ENCODE measurements at places on chromosomes 2 and 18.

GRCh38 chr18:58400331-58400870 is 228.5 kb downstream of the ALPK2 start:
- DNase-seq: peak; percentile 75

DNA sequence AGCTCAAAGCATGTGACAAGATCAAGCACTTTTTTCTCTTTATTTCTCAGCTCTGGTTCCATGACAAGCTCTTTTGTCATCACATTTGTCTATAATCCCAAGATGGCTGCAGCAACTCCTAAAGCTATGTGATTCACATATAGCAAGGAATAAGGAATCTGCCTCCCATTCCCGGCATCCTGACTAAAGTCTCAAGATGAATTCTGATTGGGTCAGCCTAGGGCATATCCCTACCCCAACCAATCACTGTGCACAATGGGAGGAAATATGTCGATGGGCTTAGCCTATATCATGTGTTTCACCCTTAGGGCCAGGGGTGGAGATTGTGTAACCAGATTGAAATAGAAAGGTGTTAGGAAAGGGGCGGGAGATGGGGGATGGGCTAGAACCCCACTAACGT is 23.1 kb upstream of the COLEC12 start:
- no peak for DNase-seq

GRCh38 chr2:43389581-43390466 is 163.4 kb upstream of the ZFP36L2 start:
- DNase-seq: no peak

GRCh38 chr2:239706367-239706766 is 305.5 kb upstream of the HDAC4 start:
- no peak for DNase-seq

DNA sequence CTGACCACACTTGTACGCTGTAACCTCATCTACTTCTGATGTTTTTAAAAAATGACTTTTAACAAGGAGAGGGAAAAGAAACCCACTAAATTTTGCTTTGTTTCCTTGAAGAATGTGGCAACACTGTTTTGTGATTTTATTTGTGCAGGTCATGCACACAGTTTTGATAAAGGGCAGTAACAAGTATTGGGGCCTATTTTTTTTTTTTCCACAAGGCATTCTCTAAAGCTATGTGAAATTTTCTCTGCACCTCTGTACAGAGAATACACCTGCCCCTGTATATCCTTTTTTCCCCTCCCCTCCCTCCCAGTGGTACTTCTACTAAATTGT is 2.1 kb downstream of the RHOB start:
- no peak for DNase-seq

DNA sequence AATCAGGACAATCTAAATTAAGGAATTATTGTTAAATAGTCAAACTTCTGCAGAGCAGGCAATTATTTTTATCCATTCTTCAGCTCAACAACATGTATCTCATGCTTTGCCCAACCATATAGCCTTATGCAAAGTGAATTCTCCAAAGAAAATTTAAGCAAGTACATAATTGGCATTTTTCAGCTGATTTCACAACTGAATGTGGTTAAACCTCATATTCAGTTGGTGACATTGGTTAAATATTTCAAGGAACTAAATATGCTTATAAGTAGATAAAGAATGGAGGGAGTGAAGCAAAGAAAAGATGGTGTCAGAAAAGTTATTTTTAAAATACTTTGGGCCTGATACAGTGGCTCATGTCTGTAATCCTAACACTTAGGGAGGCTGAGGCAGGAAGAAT is 816.2 kb downstream of the NRXN1 start:
- DNase-seq: no peak

GRCh38 chr2:135986507-135986906 is 1.1 kb upstream of the DARS1 start:
- DNase-seq: no peak

GRCh38 chr2:187050409-187050998 is 201.5 kb upstream of the ZSWIM2 start:
- DNase-seq: no peak

- no peak for DNase-seq
Measured at GRCh38 chr18:9796935-9797549, 88.7 kb upstream of the TXNDC2 start.

GRCh38 chr2:80292474-80292873 is 12.1 kb downstream of the LRRTM1 start:
- no peak for DNase-seq

DNA sequence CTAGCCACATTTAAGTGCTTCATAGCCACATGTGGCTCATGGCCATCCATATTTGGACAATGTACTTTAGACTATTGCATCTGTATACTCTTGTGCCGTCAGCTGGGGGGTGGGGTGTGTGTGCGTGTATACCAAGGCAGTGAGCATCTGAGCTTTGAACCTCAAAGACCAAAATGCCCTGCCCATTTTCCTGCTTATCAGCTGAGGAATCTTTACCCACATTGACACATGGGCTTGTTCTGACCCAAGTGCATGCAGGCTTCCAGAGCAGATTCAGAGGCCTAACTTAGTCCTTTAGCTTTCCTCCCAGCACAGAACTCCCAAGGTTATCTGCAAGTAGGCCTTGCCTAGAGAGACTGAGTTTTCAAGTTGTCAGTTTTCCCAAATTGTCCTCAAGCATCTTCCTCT is 11.1 kb upstream of the MOCOS start:
- DNase-seq: no peak

DNA sequence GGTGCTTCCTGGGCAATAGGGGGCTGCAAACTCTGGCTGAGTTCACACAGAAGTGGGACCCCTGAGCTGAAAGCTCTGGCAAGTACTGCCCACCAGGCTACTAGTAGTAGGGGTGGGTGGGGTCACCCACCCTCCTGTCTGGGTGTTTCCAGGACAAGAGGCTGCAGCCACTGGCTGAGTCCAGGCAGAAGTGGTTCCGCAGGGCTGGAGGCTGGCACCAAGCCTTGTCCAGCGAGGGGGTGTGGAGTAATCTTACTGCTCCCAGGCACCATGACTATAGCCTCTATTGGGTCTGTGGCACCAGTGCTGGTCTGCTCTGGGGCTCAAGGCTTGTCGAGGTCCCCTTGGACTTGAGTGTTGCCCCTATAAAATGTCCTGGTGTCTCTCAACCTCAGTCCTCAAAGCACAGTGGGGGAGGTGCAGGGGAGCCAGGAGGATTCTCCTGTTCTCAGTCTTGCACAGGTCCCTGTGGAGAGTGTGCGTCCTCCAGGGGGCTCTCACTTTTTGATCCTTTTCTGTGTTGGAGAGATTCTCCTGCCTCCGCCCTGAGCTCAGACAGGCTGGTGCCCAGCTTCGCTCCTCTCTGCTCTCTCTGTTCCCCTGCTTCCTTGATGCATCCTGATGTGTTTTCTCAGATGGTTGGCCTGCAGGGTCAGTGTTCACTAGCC is 48.1 kb downstream of the NUP35 start:
- no peak for DNase-seq

- DNase-seq: peak; percentile 37
Measured at GRCh38 chr18:48412339-48412929, 3.3 kb upstream of the ZBTB7C start.

DNA sequence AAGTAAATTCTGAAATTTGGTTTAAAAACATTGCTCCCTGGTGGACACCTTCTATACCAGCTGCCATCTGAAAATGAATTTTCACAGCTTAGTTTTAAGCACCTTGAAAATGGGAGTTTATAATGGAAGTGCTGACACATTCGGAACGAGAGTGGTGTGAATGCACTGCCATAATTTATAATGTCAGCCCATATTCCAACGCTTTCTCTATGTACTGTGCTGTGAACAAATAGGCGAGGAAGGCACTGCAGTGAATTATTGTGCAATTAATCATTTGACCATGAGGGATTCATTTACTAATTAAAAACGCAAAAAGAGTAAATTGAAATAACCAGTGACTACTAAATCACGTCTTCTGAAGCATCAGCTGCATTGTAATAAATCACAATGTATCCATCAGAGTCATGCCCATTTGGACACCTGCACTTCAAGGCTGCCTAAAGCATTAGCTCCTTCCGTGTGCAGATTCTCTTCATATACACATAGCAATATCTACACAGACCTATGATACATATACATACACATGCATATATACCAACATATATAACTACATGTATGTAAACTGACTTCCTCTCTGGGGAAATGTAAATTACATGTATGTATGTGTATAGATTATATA is 699.8 kb downstream of the GALR1 start:
- no peak for DNase-seq

- DNase-seq: no peak
Measured at GRCh38 chr2:72198532-72199241, 51.0 kb upstream of the CYP26B1 start.

- peak; percentile 50 for DNase-seq
Measured at GRCh38 chr2:7774481-7774880, 857.3 kb downstream of the RNF144A start.

- no peak for DNase-seq
Measured at GRCh38 chr2:212726403-212726802, 187.8 kb upstream of the ERBB4 start.

GRCh38 chr2:96489663-96490062 is 15.5 kb downstream of the NEURL3 start:
- no peak for DNase-seq

DNA sequence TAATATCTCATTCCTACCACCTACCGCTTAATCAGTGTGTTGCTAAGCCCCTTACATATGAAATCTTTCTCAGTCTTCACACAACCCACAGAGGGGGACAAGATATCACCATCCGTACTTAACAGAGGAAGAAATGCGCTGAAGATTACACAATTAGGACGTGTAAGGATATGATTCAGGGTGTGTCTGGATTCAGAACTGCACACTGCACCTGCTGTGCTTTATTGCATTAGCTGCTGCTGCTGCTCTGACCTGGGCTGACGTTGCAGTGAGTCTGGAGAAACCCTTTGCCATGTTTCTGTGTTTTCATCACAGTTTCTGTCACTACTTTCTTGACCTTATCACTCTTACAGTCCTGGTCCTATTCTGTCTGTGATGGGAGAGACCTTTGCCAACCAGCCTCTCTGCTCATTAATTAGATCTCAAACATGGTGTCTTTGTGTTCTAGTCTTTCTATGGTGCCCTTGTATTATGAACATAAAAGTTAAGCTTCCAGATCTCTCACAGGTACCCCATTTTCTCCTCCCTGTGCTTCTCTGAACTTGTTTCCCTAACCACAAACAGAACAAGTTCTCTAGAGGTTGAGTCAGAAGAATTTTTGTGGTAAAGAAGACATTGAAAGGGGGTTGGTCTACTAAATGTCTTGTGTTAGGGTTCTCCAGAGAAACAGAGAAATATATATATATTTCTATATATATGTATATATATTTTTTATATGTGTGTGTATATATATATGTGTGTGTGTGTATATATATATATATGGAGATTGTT is 92.9 kb upstream of the CYP1B1 start:
- DNase-seq: no peak

DNA sequence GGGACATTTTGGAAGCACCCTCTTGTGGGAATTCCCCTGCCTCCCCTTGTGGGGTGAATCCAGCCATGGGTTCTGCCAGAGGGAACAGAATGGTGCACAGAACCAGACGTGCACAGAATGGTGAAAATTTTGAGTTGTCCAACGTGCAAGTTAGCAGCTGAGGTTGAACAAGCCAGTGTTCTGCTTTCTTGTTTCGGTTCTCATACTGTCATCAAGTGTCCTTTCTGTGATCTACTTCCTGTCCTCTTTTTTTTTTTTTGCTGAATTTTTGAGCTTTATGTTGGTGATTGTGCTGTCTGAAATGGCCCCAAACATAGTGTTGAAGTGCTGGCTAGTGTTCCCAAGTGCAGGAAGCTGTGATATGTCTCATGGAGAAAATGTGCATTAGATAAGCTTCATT is 21.5 kb upstream of the REEP1 start:
- DNase-seq: no peak

- DNase-seq: no peak
Measured at GRCh38 chr2:68476454-68476853, 9.1 kb downstream of the APLF start.

DNA sequence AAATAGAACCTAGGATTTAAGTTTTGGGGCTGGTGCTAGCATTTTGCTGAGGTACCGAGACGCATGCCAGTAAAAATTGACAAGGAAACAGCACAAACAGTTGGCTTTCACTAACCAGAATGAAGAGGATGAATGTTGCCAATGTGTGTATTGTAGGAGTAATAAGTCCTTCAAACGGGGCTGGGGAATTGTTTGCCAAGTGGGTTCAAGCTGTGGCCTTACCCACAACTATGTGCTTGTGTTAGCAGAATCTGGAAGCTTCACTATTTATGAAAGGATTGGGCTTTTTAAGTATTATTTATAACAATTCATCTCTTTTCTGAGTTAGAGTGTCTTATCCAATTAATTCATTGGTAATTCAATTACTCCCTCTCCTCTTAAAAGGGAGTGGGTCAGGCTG is 15.0 kb upstream of the KIF5C start:
- no peak for DNase-seq

DNA sequence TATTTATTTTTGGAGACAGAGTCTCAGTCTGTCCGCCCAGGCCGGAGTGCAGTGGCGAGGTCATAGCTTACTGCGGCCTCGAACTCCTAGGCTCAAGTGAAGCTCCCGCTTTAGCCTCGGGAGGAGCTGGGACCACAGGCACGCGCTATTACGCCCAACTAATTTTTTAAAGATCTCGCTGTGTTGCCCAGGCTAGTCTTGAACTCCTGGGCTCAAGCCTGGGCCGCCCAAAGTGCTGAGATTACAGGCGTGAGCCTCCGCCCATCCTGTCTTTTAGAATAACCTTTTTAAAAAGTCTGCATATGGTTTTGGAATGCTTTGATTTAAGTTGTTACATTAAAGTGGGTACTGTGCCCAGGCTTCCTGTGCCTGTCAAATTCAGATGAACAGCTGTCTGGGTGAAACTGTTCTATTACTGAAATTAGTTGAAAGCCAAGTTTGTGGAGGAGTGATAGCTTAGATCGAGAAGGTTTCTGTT is 944 bp downstream of the RAB3GAP1 start:
- DNase-seq: peak; percentile 63

- no peak for DNase-seq
Measured at GRCh38 chr2:172836347-172836821, 100.7 kb downstream of the RAPGEF4 start.

DNA sequence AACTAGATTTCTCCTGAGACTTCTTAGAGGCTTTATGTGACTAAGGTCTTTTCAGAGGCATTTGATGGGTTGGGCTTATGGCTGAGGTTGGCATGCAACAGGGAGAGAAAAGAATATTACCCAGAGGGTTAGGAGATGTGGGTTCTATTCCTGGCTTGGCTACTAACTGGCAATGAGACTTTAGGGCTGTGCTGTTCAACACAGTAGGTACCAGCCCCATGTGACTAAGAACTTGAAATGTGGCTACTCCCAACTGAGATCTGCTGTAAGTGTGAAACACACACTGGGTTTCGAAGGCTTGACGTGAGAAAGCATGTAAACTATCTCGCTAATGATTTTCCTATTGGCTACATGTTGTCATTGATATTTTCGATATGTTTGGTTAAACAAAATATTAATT is 324.9 kb upstream of the SLC14A2 start:
- DNase-seq: no peak

- DNase-seq: no peak
Measured at GRCh38 chr18:49304751-49305150, 155.7 kb downstream of the DYM start.

DNA sequence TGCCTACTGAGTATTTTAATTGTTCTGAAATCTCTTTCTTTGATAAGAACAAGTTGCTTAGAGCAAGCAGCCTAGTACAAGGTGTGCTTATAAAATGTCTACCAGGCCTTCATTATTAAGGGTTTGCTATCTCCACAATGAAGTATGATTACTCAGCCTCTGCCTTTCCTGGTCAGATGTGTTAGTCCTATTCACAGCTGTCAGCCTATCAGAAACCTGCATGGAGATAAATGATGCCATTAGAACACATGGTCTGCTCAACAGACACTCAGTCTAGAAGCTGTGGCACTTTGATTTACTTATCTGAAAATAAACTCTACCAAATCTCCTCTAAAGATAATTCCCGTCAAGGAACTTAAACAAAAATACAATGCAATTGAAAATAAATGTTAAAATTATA is 448.7 kb downstream of the ERBB4 start:
- no peak for DNase-seq
